ENCODE measurements at places on chromosomes 1 and 21. TPM values are rescaled to one million over a fixed set of nuclear protein-coding genes. Genes with fewer than 3 reads are reported as not detected.

DNA sequence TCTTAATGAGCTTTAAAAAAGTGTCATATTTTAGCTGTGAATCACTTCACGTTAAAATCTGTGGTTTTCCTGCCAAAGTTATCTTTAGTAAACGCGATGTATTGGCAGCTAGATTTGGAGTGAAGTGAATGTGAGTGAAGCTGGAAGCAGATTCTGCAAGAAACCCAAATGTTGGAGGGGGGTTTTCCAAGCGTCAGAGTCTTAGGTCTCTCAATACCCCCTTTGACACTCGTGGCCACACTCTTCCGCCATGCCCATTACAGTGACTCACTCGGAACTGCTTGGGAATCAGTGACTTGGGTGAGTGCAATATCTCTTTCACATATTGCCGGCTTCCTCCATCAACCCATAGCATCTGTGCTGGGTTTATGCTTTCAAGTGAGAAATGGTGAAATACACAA, 17.5 kb downstream of the B3GALT5 start:
- DNase-seq, result no peak
- H3K36me3 ChIP-seq, result no peaks in the 10 kb centered on the region
- no peak overlapping the region for H3K4me3 ChIP-seq
- no peaks in the 10 kb centered on the region for H3K27me3 ChIP-seq

DNA sequence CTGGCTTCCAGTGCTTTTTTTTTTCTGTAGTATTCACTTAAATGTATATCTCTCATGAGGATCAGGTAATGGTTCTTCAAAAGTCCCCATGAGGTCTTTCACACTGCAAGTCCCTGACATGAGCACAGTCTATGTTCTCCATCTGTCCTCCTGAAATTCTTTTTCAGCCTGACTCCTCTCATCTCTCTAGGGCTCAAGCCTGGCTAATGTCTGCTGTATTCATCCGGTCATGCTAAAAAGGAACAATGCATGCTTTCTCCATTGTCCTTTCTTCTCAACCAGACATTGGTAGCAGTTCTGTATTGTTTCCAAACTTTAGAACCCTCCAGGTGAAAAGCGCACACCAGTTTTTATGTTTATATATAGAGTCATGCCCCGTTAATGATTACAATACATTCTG, 368.3 kb upstream of the OLFM3 start:
- H3K4me3 ChIP-seq, result no peak overlapping the region
- H3K27me3 ChIP-seq, result no peaks in the 10 kb centered on the region
- no peak overlapping the region for H3K27ac ChIP-seq
- DNase-seq, result no peak
- H3K36me3 ChIP-seq, result no peaks in the 10 kb centered on the region

DNA sequence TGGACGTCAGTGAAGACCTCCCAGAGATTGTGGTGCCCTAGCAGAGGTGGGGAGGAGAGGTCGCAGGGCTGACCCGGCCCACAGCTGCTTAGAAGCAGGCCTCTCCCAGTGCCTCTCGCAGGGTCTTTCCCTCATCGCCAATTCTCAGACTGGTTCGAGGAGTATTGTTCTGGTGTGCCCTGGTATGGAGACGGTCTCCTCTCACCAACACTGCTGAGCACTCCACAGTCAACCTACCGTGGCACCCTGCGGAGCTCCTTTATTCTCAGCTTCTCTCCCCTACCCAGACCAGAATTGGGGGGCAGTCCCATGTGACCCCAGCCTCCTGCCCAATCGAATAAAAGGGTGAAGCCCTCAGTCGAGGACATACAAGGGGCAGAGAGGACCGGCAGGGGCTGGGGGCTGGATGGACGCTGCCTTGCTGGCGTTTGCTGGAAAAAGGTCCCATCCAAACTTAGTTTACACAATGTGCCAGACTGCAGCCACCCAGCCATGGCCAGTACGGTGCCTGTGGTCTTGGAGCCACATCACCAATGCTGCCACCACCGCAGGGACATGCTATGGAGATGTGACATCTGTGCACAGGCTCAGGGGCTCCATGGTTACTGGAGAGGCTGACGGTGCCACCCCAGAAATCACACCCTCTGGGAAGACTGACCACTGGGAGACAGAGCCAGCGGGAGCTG, 80.8 kb downstream of the STUM start:
- H3K36me3 ChIP-seq, result peaks cover 25% of the 10 kb centered on the region
- H3K27ac ChIP-seq, result no peak overlapping the region
- no peak for DNase-seq
- H3K4me3 ChIP-seq, result no peak overlapping the region
- peaks cover 33% of the 10 kb centered on the region for H3K4me1 ChIP-seq
- no peaks in the 10 kb centered on the region for H3K27me3 ChIP-seq

DNA sequence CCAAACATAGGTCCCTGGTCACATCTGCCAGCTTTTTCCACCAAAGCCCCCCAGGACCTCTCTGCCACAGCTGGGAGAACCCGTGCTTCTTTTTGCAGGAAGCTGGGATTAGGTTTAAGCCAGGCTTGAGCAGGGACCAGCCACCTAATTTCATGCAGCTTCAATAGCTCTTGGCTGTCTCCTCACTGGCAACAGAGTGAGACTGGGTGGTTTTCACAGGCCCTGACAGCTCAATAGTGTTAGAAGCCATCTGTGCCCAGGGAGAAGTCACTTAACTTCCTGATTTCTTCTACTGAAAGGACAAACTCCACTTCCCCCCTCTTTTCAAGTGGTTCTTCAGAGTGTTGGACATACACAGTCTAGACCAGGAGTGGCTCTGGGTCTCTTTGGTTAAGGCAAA, 20.4 kb upstream of the SRSF4 start:
- no peaks in the 10 kb centered on the region for H3K27me3 ChIP-seq
- peaks cover 13% of the 10 kb centered on the region for H3K36me3 ChIP-seq
- no peaks in the 10 kb centered on the region for H3K4me1 ChIP-seq
- H3K4me3 ChIP-seq, result no peak overlapping the region
- DNase-seq, result no peak

GRCh38 chr1:70503358-70503757, 92.3 kb downstream of the CTH start:
- no peak overlapping the region for H3K27ac ChIP-seq
- H3K27me3 ChIP-seq, result no peaks in the 10 kb centered on the region
- no peak overlapping the region for H3K4me3 ChIP-seq
- H3K36me3 ChIP-seq, result no peaks in the 10 kb centered on the region

GRCh38 chr1:64312431-64312830, 109.0 kb downstream of the UBE2U start:
- H3K4me1 ChIP-seq, result no peaks in the 10 kb centered on the region
- H3K27ac ChIP-seq, result no peak overlapping the region
- H3K36me3 ChIP-seq, result no peaks in the 10 kb centered on the region
- no peak overlapping the region for H3K4me3 ChIP-seq
- no peaks in the 10 kb centered on the region for H3K27me3 ChIP-seq

- H3K4me1 ChIP-seq, result peaks cover 15% of the 10 kb centered on the region
- H3K27me3 ChIP-seq, result peaks cover 22% of the 10 kb centered on the region
- no peak overlapping the region for H3K4me3 ChIP-seq
- no peaks in the 10 kb centered on the region for H3K36me3 ChIP-seq
- no peak overlapping the region for H3K27ac ChIP-seq
Measured at GRCh38 chr1:212561501-212561931, 47.0 kb upstream of the ATF3 start.

DNA sequence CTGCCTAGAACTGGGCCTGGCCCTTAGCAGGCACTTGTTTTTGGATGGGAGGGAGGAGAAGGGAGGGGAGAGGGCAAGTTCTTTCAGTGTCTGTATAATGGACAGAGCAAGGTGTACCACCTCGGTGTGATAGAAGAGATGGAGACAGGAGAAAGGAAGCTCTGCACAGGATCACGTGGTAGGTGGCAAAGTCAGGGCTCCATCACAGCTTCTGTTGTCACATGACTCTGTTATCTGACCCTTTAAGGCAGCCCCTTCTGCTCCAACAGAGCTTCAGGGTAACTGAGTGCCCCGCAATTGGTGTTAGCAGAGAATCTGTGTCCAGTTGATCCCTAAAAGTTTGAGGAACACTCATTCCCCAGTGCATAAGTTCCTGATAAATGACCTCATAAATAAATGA, 16.5 kb upstream of the ETS2 start:
- H3K27ac ChIP-seq, result no peak overlapping the region
- H3K4me3 ChIP-seq, result no peak overlapping the region
- no peak for DNase-seq
- H3K4me1 ChIP-seq, result no peaks in the 10 kb centered on the region

- no peak for DNase-seq
- no peak overlapping the region for H3K4me3 ChIP-seq
- H3K4me1 ChIP-seq, result no peaks in the 10 kb centered on the region
- H3K27ac ChIP-seq, result no peak overlapping the region
- no peaks in the 10 kb centered on the region for H3K36me3 ChIP-seq
- no peaks in the 10 kb centered on the region for H3K27me3 ChIP-seq
Measured at GRCh38 chr21:20646431-20647165, 351.6 kb upstream of the NCAM2 start.

DNA sequence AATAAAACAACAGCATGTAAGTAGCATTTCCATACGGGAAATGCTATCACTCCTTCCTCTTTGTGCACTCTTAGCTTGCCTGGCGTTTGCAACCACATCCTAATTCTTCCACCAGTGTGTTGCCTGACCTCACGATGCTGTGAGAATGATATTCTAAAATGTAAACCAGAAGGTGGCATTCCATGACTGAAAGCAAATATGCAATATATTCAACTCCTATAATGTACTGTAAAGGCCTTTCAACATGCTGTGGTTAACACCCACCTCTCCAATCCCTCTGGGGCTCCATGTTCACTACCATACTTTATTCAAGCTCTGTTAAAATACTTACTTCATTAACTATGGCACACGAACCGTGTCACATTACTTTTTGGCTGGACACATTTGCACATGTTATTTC, 420.6 kb upstream of the DEPDC1 start:
- no peaks in the 10 kb centered on the region for H3K27me3 ChIP-seq
- no peak overlapping the region for H3K27ac ChIP-seq
- H3K4me1 ChIP-seq, result no peaks in the 10 kb centered on the region
- H3K4me3 ChIP-seq, result no peak overlapping the region
- H3K36me3 ChIP-seq, result no peaks in the 10 kb centered on the region
- DNase-seq, result no peak

- H3K4me1 ChIP-seq, result no peaks in the 10 kb centered on the region
- H3K27ac ChIP-seq, result no peak overlapping the region
- H3K4me3 ChIP-seq, result no peak overlapping the region
- no peaks in the 10 kb centered on the region for H3K36me3 ChIP-seq
Measured at GRCh38 chr1:246394121-246394520, 113.0 kb downstream of the SMYD3 start.

GRCh38 chr1:171981303-171981702, 140.0 kb downstream of the DNM3 start:
- no peak overlapping the region for H3K27ac ChIP-seq
- no peaks in the 10 kb centered on the region for H3K36me3 ChIP-seq
- peaks cover 6% of the 10 kb centered on the region for H3K27me3 ChIP-seq

DNA sequence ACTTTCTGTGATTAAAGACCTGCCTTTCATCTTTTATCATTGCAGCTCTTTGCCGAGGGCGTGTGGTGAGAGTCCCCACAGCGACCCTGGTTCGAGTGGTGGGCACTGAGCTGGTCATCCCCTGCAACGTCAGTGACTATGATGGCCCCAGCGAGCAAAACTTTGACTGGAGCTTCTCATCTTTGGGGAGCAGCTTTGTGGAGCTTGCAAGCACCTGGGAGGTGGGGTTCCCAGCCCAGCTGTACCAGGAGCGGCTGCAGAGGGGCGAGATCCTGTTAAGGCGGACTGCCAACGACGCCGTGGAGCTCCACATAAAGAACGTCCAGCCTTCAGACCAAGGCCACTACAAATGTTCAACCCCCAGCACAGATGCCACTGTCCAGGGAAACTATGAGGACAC, 32.0 kb downstream of the PTGFRN start:
- H3K27me3 ChIP-seq, result no peaks in the 10 kb centered on the region
- H3K36me3 ChIP-seq, result no peaks in the 10 kb centered on the region
- H3K27ac ChIP-seq, result no peak overlapping the region
- H3K4me1 ChIP-seq, result no peaks in the 10 kb centered on the region
- no peak for DNase-seq

DNA sequence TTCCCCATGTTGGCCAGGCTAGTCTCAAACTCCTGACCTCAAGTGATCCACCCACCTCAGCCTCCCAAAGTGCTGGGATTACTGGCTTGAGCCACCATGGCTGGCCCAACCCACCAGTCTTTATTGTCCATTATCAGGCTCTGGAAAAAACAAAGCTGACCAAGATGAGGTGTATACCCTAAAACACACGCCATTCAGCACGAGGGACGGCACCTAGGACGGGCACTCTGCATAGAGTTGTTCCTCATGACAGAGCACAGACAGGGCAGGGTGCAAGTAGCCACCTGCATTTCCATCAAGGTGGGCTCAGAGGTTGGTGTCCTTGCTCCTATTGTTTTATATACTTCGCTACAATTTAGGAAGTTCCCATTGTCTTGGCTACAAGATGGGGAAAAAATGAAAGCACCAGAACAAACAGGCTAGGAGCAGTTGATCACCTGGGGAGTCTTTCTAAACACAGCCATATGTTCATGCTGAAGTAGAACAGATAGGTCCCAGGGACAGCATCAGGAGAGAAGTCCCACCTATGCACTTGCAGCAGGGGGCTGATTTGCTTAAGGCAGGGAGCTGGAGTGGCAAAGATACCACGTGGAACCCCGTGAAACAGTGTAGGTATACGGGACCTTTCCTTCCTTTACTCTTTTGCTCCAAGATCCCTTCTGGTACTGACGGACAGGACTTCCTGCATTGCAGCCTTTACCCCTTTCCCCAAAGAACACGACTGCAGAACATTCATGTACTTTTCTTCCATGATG, 4.5 kb downstream of the KRTCAP2 start:
- no peaks in the 10 kb centered on the region for H3K27me3 ChIP-seq
- no peak for DNase-seq
- H3K4me1 ChIP-seq, result peaks cover 22% of the 10 kb centered on the region
- no peak overlapping the region for H3K4me3 ChIP-seq
- H3K36me3 ChIP-seq, result peaks cover 18% of the 10 kb centered on the region
- no peak overlapping the region for H3K27ac ChIP-seq

DNA sequence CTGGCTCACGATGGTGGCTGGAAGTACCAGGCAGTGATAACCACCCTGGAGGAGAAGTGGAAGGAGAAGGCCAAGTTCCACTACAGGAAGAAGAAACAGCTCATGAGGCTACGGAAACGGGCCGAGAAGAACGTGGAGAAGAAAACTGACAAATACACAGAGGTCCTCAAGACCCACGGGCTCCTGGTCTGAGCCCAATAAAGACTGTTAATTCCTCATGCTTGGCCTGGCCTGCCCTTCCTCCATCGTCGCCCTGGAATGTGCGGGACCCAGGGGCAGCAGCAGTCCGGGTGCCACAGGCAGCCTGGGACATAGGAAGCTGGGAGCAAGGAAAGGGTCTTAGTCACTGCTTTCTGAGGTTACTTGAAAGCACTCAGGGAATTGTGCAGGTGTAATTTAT, 10.8 kb downstream of the IL24 start:
- H3K27me3 ChIP-seq, result no peaks in the 10 kb centered on the region
- H3K36me3 ChIP-seq, result peaks cover 89% of the 10 kb centered on the region
- peaks cover 84% of the 10 kb centered on the region for H3K4me1 ChIP-seq
- peak overlapping the region; percentile 71 for H3K27ac ChIP-seq

The NUDT4B gene
- not detected for total RNA-seq

The SAMSN1 gene
- 112 TPM for total RNA-seq

All from CD4-positive, CD25-positive, alpha-beta regulatory T cell (primary cell).